ENCODE measurements at places on chromosomes 12 and 14.

DNA sequence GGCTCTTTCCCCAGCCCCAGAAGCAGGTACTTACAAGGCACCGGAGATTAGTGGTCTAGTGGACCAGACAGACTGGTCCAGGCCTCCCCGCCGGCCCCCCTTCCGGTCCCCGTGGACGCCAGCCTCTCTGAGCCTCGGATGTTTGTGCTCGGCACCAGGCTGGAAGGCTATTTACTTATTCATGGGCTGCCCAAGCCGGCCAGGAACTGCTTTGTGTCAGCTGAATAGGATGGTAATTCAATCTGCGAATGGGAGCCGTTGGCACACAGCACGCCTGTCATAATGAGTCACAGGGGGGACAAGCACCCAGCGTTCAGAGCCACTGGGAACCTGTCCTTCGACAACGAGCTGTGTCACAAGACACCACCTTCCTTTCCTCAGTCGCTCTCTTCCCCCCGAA, 82.3 kb downstream of the RIMBP2 start:
- DNase-seq = no peak

GRCh38 chr12:96117460-96117859, 76.7 kb upstream of the ELK3 start:
- no peak for DNase-seq

- no peak for DNase-seq
Observed at GRCh38 chr12:5619628-5620027, 187.7 kb downstream of the NTF3 start.

- no peak for DNase-seq
Observed at GRCh38 chr14:56268039-56268438, 149.8 kb downstream of the PELI2 start.

DNA sequence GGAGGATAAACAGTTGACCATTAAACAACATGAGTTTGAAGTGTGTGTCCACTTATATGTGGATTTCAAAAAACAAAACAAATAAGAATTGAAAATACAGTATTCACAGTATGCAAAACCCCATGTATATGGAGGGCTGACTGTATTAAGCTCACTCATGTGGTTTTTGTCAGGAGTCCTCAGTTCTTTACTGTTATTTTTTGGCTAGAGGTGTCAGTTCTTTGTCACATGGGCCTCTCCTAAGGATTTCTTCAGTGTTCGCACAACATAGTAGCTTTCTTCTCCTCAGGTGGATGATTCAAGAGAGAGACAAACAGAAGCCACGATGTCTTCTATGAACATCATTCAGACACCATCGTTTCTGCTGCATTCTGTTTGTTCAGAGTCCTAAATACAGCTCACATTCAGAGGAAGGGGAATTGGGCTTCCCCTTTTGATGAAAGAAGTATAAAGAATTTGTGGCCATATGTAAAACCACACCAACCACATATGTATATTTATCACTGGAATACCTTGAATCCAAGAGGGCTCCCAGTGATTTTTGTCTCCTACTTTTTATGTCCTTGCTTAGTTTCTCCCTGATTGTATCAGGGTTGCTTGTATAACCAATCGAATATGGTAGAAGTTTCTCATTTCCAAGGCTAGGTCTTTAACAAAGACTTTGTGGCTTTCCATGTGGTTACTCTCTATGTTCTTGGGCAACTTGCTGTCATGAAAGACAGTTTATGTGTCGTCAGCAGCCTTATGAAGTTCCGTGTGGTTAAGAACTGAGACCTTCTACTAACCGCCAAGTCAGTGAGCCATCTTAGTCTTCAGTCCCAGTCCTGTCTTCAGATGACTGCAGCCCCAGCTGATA, 18.9 kb downstream of the MNAT1 start:
- DNase-seq = no peak

DNA sequence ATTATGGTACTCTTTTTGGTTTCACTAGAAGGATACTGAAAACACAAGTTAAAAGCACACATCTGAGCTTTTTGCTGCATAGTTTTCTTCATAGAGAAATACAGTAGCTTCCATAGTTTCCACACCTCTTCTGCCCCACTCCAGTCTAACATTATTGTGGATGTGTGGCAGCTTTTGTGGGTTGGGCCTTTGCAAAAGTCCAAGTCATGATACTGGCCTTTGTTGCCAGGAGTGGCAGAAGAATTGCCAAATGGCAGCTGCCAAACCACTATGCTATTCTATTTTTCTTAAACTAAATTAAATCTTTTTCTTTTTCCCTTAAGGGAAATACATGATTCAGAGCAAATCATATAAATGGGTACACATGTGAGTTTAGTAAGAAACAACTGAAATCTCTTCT, 114.8 kb downstream of the PLEKHA5 start:
- DNase-seq = no peak

DNA sequence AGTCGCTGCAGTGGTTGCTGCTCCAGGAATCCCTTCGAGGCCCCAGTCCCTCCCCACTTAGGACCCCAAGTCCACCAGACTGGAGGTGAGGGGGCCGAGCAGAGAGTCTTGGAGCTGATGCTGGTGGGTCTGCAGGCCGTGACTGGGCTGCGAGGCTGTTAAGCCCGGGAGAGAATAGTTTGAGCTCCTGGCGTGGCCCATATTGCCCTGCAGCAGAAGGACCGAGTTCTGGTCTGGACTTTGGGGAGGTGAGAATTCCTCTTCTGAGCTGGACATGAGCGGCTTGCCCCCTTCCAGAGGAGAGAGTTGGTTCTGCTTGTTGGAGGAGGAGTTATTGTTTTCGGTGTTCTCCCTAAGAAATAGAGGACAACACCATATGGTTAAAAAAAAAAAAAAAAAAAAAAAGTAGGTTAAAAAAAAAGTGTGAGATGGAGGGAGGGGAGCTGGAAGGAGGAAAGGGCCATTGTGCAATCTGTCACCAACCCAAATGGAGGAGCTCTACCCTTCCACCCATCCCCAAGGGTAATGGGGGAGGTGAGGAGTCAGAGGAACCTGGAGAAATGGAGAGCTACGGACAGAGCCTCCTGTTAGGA, 3.0 kb downstream of the SIX1 start:
- no peak for DNase-seq

- DNase-seq = no peak
Observed at GRCh38 chr12:128258866-128259555, 8.0 kb upstream of the TMEM132C start.

DNA sequence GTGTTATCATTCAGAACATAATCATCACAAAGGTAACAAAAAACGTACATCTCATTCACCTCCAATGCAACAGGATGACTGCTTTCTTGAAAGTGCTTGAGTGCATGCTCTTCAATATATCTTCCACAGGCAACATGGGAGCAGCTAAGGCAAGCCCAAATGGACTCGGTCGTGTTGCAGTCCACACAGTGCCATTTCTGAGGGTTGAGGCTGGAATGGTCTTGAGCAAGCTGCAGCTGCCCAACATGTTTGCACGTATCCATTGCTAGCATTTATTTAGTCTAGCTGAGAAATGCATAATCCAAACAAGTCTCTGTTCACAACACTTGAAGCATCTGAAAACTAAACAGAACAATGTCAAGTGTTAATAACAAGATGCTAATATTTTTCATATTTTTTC, 17.3 kb downstream of the USP44 start:
- no peak for DNase-seq

- no peak for DNase-seq
Observed at GRCh38 chr14:69964841-69965240, 85.6 kb downstream of the SMOC1 start.

DNA sequence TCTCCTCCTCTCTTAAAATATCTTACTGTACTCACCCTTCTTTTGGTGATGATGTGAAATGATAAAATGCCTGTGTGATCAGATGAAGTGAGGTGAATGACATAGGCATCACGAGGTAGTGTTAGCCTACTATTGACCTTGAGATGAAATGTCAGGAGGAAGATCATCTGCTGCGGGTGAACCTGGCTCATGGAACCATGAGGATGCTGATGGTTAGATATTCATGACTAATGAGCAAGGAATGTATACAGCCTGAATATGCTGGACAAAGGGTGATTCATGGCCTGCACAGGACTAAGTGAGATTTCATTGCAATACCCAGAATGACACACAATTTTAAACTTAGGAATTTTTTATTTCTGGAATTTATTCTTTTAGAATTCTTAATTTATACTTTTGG, 89.6 kb downstream of the DAAM1 start:
- DNase-seq = no peak

- DNase-seq = no peak
Observed at GRCh38 chr14:32627545-32628298, 298.6 kb downstream of the AKAP6 start.

DNA sequence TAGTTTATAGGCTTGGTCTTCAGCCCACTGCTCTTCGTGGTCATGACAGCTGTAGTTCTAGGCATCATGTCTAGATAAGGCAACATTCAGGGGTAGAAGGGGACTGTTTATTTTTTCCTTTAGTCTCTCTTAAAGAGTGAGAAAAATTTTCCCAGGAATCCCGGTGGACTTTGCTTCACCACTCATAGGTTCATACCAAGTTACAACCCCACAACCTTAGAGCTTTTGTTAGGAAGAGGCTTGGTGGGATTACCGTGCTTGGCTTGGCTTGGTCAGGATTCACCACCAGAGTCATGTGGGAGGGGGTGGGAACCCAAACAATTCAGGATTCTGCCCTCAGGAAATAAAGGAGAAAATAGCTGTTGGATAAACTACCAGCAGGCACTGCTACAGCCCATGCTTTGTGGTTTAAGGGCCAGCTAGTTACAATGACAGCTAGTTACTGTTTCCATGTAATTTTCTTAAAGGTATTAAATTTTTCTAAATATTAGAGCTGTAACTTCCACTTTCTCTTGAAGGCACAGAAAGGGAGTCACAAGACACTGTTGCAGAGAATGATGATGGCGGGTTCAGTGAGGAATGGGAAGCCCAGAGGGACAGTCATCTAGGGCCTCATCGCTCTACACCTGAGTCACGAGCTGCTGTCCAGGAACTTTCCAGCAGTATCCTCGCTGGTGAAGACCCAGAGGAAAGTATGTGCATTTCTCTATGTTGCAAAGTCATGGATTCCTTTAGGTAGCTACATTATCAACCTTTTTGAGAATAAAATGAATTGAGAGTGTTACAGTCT, 25.9 kb upstream of the PAPLN start:
- no peak for DNase-seq

- no peak for DNase-seq
Observed at GRCh38 chr12:101794574-101794973, 36.2 kb downstream of the GNPTAB start.

DNA sequence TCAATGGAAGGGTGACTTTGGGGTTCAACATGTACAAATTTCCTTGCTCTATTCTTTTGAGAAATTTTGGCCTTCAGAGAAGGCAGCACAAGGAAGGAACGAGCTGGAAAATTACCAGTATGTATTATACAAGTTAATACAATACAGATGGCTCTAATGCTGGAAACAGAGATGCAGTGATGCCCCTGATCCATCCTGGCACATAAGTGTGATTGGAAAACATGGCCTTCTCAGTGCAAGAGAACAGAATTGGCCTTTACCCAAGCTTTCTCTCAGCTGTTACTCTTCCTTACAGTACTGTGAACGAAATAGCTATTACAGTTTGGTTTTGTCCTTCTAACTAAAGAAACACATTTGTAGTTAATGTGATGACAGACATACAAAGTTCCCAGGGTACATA, 102.5 kb upstream of the GPHB5 start:
- no peak for DNase-seq

DNA sequence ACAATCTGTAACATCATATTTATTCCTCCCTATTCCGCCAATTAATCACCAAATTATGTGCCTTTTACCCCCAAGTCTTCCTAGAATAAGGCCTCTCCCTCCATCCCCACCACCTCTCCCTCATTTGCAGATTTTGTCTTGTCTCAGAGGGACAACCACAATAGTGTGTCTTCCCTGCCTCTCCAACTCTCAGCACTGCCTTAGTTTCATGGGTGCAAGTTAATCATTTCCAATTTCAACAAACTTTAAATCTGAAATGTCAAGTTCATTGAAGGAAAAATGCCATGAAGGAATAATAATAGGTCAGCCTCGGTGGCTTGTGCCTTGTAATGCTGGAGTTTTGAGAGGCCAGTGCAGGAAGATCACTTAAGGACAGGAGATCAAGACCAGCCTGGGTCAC, 31.6 kb downstream of the RXYLT1 start:
- no peak for DNase-seq

GRCh38 chr14:67131691-67132090, 57.5 kb upstream of the GARIN2 start:
- DNase-seq = no peak

DNA sequence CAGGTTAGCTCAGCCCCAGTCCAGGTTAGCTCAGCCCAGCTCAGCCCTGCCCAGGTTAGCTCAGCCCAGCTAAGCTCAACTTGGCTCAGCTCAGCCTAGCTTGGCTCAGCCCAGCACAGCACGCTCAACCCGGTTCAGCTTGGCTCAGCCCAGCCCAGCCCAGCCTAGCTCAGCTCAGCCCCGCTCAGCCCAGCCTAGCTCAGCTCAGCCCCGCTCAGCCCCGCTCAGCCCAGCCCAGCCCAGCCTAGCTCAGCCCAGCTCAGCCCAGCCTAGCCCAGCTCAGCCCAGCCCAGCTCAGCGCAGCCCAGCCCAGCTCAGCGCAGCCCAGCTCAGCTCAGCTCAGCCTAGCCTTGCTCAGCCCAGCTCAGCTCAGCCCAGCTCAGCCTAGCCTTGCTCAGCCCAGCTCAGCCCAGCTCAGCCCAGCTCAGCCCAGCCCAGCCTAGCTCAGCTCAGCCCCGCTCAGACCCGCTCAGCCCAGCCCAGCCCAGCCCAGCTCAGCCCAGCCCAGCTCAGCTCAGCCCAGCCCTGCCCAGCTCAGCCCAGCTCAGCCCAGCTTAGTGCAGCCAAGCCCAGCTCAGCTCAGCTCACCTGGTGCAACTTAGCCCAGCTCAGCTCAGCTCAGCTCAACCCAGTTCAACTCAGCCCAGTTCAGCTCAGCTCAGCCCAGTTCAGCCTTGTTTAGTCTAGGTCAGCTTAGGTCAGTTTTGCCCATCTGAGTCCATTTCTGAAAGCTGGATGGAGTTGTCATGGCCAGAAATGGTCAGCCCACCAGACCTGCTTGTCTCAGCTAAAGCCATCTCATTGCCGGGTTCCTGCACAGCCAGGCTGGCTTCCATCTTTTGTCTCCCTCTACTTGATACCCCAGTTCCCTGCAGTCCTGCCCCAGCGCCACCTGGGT, 333.6 kb downstream of the TMEM121 start:
- no peak for DNase-seq

DNA sequence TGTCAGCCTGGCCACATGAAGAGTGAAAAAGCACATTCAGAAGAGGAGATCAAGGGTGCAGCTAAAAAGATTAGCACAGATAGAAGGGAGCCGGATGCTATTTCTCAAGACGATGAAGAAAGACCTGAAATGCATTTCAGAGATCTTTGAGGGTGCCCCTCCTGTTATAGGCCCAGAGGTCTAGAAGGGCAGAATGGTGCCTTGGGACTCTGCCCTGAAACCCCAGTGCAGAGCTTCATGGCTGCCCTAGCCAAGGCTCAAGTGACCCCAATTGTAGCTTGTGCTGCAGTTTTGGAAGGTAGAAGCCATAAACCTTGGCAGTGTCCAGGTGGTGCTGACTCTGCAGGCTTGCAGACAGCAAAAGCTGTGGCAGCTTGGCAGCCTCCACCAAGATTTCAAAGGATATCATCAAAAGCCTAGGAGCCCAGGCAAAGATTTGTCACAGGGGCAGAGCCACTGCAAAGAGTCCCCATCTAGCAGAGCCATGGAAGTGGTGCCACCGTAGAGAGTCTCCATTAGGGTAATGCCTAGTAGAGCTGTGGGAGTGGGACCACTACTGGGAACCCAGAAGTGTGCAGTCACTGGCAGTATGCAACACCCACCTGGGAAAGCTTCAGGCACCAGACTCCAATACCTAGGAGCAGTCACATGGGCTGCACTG, 6.4 kb downstream of the LACRT start:
- DNase-seq = no peak

Measured in stimulated activated CD8-positive, alpha-beta memory T cell treated with anti-CD3 and anti-CD28 coated beads, Interleukin-4, amount 100 ng/mL, for 4 hours (primary cell).